AG08396 (cell line): ENCODE measurements at places on chromosomes 3 and 15.

- no peak for DNase-seq
Measured at GRCh38 chr3:128197855-128198254, 44.6 kb downstream of the EEFSEC start.

DNA sequence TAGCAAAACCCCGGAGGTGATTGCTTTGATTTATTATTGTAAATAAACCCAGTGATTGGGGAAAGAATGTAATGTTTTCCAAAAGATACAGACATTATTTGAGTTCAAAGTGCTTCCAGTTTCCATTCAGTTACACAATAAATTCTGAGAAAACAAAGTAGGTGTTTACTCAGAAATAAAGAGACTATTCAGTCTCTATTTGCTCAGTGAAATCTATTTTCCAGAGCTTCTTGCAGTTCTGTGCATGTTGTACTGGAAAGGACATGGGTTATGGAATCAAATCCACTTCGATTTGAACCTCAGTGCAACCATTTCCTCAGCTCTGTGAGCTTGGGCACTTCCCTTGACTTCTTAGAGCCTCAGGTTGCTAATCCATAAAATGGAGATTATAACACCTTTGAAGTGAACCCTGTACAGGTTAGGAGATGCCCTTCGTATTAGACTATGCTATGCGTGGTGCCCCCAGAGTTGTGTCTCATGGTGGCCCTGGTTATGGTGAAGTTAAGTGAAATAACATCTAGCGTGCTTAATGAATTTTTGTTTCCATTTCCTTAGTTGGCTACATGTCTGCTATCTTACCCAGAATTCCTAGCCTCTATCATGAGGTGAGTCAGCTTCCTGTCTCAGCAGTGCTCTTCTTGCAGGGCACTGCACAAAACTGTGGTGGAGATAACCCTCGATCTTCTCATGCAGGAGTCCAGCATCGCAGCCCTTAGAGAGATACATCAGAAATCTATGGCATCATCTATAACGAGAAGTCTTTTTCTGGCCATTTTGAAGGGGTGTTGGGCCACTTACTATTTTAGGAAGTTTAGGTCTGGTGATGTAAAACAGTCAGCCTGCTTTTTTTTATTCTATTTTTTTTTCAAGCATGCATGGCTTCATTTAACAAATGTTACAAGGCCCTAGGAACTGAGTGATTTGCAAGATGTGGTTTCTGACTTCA lies 97.7 kb downstream of the RPL39L start:
- DNase-seq = no peak

- no peak for DNase-seq
Measured at GRCh38 chr3:41118461-41119390, 80.6 kb upstream of the CTNNB1 start.

- no peak for DNase-seq
Measured at GRCh38 chr15:72919936-72920465, 132.3 kb upstream of the NEO1 start.

DNA sequence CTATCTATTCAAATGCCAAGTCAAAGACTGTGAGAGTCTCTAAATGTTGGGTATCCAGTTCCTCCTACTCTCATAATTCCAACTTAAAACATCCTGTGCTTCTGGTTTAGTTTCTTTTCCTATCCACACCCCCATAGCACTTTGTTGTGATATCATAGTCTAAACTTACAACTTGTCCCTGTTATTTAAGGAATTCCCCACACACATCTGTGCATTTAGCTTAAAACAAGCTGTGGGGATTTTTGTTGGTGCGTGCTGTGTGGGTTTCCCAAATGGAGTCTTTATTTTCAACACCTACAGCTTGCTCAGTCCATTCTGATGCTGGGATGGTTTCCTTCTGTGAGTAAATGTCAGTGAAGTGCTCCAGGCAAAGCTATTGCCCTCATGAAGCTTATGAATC lies 167.3 kb downstream of the GMNC start:
- DNase-seq = no peak

DNA sequence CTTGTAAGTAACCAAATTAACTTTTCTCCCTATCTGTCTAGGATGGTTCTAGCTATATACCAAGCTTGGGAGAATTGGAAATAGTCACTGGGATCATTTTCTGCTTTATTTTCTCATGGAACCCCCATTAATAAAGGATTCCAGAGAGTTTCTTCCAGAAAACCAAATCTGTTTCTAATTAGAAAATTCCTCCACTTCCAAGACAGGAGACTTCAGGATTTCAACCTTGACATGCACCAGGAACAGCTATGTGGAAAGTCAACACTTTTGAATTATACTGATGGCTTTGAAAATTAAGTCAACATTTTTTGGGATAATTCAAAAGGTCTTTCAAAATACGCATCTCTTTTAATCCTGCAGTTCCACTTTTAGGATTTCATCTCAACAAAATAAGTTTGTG lies 138.3 kb downstream of the MEX3B start:
- DNase-seq = no peak

DNA sequence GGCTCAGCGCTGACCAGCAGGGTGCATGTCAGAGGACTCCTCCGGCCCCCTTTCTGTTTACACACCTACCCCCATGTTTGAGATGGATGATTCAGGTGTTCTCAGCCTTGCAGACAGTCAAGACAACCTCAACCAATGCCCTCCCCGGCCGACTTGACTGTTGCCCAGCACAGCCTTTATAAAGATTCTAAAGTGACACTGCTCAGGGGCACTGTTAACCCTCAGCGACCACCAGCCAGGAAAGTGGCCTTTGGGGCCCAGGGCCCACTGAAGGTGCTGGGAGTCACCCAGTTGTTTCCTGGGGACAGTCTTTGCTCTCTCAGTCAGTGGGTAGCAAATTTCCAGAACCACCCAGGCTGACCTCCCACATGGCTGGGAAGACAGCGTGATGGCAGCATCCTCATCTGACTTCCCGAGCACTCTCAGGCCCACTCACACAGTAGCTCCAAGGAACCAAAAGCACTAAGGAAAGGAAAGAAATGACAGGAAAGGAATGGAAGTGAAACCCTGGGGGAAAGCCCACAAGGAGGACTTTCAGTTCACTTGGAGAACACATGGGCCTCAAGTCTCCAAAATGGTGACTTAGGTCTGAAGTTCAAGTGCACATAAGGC lies 128.4 kb downstream of the ASB7 start:
- DNase-seq = no peak

DNA sequence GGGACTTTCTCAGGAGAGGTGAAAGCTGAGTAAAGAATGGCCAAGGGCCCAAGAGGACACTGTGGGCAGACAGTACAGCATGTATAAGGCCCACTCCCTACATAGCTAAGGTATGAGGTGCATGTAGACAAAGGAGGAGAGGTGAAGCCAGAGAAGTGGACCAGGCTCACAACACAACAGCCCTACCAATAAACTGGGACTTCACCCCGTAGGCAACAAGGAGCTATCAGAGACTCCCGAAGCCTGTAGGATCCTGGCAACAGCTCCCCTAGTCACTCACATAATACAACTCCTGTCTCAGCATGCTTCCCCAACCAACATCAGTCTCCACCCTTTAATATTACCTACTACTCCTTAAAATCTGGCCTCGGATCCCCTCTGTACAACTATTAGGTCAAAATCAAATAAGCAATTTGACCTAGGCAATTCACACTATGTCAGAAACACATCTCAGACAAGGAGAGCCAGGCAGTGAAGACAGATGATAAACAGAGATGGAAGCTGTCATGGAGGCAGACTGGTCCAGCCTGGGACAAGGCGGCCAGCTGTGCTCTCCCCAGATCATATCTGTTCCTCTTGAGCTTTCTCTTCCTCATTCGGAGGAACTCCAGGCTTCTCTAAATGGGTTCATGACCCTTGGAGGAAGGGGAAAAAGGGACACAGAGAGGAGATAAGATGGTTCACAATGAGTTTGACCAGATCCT lies 1.4 kb downstream of the XXYLT1 start:
- DNase-seq = peak; percentile 3

GRCh38 chr3:186990878-186991308 lies 60.6 kb downstream of the ST6GAL1 start:
- no peak for DNase-seq

DNA sequence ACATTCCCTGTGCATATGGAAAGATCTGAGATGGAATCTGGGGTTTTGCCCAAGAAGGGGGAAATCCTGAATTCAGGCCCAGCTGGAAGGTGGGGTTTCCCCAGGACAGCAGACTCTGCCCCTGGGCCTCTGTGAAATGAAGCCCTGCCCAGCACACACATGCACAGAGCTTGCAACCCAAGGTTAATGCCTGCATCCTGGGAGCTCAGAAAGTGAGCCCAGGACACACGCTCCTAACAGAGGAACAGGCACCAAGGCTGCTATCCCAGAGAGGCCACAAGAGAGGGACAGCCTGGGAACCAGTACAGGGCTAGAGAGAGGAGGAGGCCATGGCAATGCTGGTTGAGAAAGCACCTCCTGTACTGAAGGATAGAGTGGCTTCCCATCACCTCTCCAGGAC lies 16.1 kb downstream of the SEMA5B start:
- no peak for DNase-seq

DNA sequence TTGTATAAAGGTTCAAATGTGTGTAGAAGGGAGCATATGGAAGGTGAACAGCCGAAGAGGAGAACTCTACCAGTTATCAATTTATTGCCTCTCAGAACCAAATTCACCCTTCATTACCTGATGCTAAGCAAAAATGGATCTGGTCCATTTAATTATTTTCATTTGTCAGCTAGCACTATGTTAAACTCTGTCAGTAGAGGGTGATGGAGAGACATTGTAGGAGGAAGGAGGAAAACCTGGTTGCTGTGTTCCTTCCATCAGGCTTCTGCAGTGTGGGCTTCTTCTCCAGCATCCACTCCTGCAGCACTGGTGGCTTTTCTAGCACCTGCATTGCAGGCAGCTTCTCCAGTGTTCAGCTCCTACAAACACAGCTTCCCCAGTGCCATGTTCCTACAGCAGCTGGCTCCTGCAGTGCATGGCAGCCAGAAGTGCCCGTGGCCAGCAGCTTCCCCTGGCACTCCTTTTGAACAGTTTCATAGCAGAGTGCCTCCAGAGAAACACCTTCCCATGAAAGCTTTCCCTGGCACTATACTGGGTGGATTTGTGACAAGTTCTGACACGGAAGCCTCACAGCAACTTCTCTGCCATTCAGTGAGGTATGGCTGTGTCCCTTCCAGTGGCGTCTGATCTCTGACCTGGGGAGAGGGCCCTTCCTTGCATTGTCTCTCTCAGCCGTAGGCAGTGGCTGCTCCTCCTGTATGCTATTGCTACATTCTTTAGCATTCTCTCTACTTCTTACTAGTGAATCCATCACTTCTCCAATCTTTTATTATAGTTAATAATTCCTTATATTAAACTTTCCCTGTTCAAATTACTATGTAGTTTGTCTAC lies 14.6 kb upstream of the IL17RD start:
- no peak for DNase-seq

- no peak for DNase-seq
Measured at GRCh38 chr15:100096248-100096600, 245.6 kb downstream of the ADAMTS17 start.

- DNase-seq = no peak
Measured at GRCh38 chr15:85813234-85813633, 18.5 kb upstream of the KLHL25 start.

GRCh38 chr15:76930831-76931396 lies 635 bp upstream of the RCN2 start:
- DNase-seq = no peak

DNA sequence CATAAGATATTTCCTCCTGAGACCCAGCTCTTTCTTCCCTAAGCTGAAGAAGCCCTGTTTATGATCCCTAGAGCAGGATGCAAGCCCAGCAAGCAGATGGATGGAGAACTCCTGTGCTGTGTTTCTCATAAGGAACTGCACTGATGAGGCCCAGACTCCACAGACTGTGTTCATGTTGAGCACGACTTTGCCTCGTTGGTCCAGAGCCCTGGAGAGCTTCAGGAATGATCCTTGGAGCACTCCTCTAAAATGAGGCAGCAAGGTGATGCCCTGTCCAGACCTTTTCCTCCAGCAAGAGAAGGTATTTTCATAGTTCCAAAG lies 83.8 kb downstream of the MYLK start:
- DNase-seq = no peak

DNA sequence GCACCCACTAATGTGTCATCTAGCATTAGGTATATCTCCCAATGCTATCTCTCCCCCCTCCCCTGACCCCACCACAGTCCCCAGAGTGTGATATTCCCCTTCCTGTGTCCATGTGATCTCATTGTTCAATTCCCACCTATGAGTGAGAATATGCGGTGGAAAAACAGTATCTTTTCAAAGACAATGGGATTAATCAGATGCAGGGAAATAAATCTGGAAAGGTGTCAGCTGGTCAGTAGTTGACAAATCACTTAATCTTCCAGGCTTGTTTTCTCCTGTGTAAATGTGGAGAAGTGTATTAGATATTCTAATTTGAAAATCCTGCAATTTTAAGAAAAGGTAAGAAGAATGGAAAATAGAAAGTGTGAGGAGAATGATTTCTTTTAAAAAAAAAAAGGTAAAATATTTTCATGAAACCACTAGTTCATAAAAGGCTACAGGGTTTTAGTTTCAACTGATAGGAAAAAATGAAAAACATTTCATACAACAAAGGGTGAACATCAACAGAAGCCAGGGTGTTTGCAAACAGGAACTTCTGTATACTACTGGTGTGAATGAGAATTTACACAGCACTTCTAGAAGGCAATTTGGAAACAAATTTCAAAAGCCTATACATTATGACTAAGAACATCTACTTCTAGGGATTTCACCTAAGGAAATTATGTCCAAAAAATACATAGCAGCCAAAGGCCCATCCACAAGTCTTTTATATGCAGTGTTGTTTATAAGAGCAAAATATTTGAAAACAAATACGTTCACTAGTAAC lies 113.5 kb downstream of the CBLB start:
- DNase-seq = no peak

DNA sequence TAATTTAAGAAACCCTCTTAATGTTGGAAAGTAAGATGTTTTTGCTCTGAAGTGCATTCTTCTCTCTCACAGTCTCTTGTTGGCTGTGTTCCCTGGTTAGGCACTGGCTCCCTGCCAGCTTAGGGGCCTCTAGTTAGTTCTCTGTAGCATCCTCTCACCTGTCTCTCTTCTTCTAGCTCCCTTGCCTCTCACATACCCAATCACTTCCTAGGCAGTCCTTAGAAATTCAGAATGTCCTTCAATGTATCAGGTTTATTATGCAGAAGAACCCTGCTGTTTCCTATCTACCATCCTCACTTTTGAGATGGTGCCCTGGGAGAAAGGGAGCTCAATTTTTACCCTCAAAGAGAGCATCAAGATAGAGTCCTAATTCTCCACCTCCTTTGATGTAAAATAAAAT lies 36.2 kb upstream of the CPNE4 start:
- DNase-seq = no peak

GRCh38 chr3:111605493-111605892 lies 10.3 kb upstream of the ZBED2 start:
- DNase-seq = no peak
